ENCODE measurements at places on chromosomes 3 and 15. TPM values are rescaled to one million over a fixed set of nuclear protein-coding genes. Genes with fewer than 3 reads are reported as not detected.

The TMEM108 gene
- polyA plus RNA-seq = 1.5 TPM

The DHX30 gene
- polyA plus RNA-seq = 37.8 TPM

The ALDH1A2 gene
- polyA plus RNA-seq = 24.4 TPM

The HDAC11 gene
- 43.7 TPM for polyA plus RNA-seq

The PP2D1 gene
- not detected for polyA plus RNA-seq

The ANKUB1 gene
- not detected for polyA plus RNA-seq

The GCHFR gene
- 145 TPM for polyA plus RNA-seq

The SI gene
- polyA plus RNA-seq = 0.11 TPM

The IMPG2 gene
- polyA plus RNA-seq = 0.15 TPM

The PFN2 gene
- polyA plus RNA-seq = 253 TPM

The IQGAP1 gene
- polyA plus RNA-seq = 70.0 TPM

The C3orf49 gene
- polyA plus RNA-seq = not detected

- DNase-seq = no peak
These were observed 88.6 kb upstream of the HERC1 start for GRCh38 chr15:63922261-63922904.

DNA sequence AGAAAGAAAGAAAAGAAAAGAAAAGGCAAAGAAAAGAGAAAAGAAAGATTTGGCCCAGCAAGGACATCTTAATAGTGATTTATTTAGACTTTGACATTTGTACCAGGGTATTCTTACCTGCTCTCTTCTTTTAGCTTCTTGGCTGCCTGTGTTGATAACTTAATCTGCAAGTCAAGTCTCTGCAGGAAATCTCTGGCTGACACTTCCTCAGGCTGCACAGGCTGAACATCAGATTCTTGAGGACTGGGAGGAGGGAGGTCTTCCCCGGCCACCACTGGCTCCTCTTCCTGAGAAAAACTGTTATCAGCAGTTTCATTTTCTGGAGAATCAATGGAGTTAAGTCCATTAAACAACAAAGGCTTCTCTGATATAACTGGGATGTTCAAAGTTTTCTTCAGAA is 12.8 kb downstream of the LYSMD2 start:
- no peak for DNase-seq

- no peak for DNase-seq
These were observed 51.0 kb upstream of the TJP1 start for GRCh38 chr15:29873264-29873663.

- no peak for DNase-seq
These were observed 46.2 kb downstream of the C3orf38 start for GRCh38 chr3:88195951-88196434.

GRCh38 chr15:87661454-87662355 is 594.8 kb downstream of the NTRK3 start:
- DNase-seq = no peak

DNA sequence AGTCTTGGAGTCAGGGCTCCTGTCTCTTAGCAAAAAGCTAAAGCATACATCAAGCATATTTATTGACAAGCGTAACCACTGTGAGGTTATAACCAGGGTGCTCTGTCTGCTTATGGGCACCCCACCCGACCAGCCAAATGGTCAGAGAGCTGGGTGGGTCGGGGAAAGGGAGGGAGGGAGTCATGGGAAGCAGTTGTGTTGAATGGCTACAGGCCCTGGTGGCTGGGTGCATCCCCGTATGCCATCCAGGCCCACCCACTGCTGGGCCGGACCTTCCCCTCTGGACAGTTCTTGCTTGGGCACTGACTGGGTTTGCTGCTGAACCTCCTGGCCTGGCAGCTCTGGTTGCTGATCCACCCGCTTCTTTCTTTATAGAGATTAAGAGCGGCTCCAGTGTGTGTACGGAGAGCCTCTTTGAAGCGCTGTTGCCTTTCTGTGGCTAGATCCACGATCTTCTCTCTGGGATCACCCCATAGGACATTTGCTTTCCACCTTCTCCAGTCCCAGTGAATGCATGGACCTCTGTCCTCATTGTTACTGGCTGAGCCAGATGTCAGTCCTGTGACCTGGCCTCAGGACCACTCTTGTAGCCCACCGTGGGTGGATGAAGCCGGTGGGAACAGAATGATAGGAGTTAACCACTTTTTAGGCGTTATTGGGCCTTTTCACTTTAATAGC is 59.6 kb downstream of the SMAD3 start:
- no peak for DNase-seq

DNA sequence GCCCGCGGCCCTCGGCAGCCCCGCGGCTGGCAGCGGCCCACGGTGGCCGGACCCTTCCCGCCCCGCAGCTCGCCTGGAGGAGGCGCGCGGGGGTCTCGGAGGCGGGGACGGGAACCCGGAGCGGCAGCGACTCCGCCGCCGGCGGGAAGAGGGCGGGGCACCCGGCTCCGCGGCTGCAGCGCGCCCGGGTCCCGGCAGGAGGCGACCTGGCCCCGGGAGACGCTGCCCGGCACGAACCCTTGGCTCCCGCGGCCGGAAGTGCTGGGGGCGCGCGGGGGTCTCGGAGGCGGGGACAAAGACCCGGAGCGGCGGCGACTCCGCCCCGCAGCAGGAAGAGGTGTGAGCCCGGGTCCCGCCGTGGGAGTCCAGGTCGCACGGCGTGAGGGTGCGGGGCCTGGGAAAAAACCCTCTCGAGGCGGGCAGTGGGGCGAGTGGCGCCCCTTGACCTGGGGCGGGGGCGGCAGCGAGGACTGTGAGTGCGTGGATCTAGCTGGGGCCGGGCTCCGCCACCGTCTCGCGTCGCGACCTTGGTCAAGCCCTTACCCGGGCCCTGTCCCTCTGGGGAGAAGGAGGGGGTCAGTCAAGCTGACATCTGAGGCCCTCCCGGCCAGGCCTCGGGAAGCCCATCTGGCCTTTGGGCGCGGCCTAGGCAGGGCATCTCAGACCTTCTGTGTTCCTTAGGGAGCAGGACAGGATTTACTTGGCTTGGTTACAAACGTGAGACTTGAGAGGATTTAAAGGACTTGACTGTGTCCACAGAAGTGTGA is at the start of gene CIB2:
Gene CIB2, minus strand, starts transcription at position 151 of the 767 bp plus-strand sequence. CDS start 230 bp downstream, outside the sequence.
- peak; percentile 94 for DNase-seq

DNA sequence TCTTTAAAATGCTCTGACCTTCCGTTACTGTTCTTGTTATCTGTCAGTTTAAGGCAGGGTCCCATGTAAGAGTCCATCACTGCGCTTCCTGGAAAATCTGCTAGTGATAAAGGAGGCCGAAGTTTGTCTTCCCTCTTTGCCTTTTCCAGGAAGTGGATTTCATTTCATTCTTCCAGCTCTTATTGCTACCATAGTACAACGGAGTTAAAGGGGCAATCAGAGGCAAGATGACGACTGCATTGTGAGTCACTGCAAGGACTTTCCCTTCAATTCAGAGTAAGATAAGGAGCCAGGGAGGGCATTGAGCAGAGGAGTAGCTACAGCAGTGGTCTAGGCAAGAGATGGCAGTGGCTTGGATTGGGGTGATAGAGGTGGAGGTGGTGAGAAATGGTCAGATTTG is 17.2 kb upstream of the DET1 start:
- DNase-seq = no peak

DNA sequence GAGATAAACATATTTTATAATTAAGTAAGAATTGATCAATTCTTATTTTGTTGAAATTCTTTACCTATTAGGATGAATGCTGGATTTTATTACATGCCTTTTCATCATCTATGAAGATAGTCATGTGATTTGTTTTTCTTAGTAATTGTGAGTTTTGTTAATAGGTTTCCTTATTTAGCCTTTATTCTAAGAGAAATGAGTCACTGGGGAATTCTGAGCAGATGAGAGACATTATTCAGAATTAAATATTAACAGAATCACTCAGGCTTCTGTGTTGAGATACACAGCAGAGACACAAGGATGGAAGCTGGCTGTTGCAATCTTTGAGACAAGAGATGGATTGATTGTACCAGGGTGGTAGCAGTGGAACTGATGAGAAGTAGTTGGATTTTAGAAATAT is 7.4 kb upstream of the ANO10 start:
- DNase-seq = no peak

DNA sequence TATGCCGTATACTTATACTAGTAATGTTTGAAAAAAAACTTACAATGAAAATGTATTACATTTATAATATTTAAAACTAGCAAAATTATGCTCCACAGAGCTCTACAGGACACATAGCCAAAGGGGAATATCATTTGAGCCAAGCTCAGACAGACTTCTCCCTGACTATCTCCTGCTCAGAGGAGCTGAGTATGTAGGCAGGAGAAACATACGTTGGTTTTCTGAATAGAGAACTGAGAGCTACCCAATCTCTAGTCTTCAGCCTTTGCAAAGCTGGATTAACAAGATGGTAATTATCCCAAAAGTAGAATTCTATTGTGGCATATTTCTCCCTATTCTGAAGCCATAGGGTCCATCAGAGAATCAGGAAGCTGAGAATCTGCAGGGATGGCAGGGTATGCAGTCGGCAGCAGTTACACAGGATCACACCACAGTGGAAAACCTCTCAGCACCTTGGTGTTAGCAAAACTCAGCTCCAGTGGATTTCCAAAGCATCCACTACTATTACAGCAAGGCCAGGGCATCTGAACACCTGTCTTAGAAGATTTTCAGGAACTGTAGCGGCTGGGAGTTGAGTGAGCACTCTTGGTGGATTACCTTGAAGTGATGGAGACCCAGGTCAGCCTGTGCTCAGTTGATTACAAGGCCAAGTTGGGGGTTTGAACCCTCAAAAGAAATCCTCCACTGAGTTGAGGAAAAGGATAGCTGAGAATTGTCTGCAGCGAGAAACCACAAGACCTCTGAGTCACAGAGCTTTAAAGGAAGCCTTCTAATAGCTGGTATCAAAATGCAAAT is 30.1 kb downstream of the GPR15 start:
- DNase-seq = no peak

DNA sequence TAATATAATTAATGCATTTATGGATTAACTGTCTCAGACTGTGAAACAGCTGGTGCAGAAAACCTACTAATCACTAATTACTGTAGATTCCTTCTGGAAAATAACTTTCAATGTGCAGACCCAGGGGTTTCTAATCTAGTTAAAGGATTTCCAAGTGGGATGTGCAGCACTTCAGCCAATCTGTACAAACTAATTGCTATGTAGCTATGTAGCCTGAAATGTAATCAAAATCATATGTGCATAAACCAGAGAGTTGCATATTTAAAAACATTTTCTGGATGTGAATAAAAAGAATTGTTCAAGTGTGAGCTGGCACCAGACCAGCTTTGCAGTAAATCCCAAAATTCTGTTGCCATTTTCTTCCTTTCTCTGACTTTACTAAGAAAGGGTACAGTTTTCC is 127.5 kb upstream of the CD96 start:
- DNase-seq = no peak

DNA sequence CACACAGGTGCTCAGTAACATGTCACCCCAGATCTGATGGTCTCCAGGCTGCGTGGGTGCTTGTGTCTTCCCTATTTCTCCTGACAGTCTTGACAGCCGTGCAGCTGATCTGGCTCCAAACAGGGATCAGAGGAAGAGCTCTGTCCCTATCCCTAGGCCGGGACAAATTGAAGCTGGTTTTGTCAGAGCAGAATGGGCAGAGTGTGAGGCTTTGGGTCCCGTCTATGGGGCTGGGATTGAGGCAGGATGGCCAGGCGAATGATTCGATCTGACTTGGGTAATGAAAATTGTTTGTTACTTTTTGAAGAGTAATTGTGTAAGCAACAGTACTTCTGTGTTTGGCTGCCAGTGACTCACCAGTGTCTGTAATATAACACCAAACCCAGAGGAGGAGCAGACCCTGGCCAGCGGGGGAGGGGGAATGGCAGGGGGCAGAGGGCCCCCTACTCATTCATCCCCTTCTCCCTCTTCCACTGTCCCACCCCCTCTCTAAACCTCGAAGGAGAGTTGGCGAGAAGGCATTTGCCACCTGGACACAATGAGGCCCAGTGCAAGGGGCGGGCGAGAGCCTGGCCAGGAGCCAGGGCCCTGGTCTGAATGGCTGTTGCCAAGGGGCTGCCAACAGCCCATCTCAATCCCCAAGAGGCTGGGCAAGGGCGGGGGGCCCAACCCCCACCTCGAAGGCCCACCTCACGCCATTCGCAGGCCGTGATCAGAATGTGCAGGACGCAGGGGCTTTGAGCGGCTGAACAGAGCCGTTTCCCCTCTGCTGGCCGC is 4.9 kb upstream of the MAGEF1 start:
- DNase-seq = peak; percentile 87

GRCh38 chr3:34305266-34305665 is 506.8 kb downstream of the PDCD6IP start:
- no peak for DNase-seq

GRCh38 chr3:11956781-11957180 is 47.4 kb upstream of the SYN2 start:
- no peak for DNase-seq

GRCh38 chr15:82186719-82187406 is 75.7 kb downstream of the EFL1 start:
- DNase-seq = no peak

- no peak for DNase-seq
These were observed 10.9 kb upstream of the PIGZ start for GRCh38 chr3:196979545-196979944.

GRCh38 chr3:164498917-164499316 is 579.4 kb downstream of the SI start:
- no peak for DNase-seq

GRCh38 chr3:117706037-117706436 is 996.5 kb downstream of the TUSC7 start:
- DNase-seq = no peak

GRCh38 chr3:101656651-101657050 is 20.3 kb downstream of the ZBTB11 start:
- no peak for DNase-seq

GRCh38 chr3:126671521-126671920 is 16.6 kb upstream of the TXNRD3 start:
- DNase-seq = no peak

GRCh38 chr3:106719583-106719982 is 657.7 kb upstream of the CCDC54 start:
- DNase-seq = no peak

GRCh38 chr3:113536627-113537101 is 4.3 kb downstream of the SIDT1 start:
- no peak for DNase-seq

DNA sequence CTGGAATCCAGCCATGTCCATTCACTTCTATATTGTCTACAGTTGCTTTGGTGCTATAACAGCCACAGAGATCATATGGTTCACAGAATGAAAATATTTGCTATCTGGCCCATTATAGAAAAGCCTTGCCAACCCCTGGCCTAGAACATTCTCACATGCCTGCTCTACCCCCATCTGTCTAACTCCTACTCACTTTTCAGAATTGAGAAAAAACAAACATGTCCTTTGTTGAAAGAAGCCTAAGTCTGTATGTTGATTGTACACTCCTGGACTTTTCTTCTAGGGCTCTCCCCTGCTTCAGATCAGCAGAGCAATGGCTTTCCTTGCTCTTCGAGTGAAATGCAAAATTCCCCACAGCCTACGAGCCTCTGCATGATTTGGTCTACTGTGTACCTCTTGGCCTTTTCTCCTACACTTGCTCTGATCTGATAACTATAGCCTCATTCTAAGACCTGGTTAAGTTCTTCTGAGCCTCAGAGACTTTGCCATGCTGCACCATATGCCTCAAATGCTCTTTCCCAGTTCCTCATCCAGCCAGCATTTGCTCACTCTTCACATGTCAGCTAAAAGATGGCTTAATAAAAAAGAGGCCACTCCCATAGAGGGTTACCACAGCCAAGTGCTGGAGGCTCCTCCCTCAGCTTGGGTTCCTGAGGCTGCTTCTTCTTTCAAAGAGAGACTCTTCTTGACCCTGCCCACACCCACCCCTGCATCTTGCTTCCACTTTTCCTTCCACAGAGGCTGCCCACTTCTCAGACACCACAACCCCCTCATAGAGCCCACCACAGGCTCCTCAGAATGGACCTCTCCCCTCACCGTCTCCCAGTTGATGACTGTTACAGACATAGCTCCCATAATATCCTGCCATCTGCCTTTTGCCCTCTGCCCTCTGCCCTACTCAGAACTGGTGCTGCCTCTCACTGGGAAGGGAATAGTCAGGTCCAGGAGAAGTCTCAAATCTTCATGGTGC is 22.9 kb upstream of the DCLK3 start:
- DNase-seq = no peak

All from kidney (tissue), 22 donors.